ENCODE measurements at places on chromosomes 5 and 9.

DNA sequence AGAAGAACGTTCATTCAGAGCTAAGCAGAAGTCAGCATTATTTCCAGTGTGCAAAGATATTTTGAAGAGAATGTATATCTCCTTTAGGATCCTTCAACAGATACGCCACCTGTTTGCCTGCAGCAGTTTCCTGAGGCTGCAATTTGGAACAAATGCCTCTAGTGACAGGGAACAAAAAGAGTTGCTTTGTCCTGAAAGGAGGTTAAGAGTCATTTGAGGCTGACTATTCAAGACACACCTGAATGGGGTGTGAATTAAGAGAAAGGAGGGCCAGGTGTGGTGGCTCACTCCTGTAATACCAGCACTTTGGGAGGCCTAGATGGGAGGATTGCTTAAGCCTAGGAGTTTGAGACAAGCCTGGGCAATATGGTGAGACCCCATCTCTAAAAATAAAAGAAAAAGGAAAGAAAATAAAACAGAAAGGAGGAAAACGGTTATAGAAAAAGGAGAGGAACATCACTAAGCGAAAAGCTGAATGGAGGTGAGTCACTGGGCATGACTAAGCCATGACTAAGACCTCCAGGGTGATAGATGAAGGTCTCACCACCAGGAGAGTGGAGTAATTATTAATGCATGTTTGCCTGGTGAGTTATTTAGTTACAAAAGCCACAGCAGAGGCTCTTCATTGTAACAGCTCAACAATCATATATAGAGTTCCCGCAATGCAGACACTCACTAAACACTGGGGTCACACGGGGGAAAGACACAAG is 255.2 kb upstream of the TNC start:
- no peak for DNase-seq

DNA sequence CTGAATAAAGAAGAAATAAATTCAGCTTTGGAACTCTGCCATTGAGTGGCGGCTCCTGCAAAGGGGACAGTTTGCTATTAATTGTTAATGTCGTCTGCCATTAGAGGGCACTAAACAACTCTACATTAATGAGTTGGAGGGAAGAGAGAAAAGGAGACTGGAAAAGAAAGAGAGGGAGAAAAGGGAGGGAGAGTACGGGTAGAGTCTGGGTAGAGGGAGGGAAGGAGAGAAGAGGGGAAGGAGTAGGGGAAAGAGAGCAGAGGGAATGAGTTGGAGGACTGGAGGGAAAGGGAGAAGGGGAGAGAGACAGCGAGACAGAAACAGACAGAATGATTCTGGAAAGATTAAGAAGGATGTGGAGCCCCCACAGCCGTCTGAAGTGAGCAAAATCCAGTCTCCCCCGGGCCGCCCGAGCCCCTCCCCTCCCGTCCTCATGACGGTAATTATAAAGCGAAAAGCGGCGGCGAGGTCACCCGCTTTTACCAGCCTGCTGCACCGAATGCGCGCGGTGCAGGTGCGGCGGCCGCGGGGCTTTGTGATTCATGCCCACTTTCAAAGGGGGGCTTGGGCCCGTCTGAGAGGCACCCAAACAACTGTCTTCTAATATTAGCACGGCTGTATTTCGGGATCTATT is 1.9 kb upstream of the FST start:
- no peak for DNase-seq

DNA sequence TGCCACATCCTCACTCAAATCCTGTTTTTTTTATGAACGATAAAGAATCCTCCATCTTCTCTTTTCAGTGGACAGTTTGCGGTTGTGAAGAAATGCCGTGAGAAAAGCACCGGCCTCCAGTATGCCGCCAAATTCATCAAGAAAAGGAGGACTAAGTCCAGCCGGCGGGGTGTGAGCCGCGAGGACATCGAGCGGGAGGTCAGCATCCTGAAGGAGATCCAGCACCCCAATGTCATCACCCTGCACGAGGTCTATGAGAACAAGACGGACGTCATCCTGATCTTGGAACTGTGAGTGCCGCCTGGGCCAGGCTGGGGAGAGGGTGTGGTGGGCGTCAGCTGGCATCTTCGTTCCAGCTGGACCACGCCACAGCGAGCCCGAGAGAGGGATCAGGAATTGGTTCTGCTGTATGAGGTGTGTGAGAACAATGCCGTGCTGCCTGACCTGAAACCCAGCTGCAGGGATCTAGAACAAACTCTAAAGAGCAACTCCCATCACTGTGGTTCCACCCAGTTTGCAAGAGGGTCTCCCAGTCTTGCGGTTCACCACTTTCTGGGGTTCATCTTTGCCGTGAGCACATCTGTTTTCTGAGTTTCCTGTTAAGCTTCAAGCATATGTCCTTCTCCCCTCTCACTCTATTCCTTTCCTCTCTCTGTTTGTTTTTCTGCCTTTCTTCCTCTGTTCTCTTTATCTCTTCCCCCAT is 107.4 kb downstream of the DAPK1 start:
- DNase-seq = no peak

DNA sequence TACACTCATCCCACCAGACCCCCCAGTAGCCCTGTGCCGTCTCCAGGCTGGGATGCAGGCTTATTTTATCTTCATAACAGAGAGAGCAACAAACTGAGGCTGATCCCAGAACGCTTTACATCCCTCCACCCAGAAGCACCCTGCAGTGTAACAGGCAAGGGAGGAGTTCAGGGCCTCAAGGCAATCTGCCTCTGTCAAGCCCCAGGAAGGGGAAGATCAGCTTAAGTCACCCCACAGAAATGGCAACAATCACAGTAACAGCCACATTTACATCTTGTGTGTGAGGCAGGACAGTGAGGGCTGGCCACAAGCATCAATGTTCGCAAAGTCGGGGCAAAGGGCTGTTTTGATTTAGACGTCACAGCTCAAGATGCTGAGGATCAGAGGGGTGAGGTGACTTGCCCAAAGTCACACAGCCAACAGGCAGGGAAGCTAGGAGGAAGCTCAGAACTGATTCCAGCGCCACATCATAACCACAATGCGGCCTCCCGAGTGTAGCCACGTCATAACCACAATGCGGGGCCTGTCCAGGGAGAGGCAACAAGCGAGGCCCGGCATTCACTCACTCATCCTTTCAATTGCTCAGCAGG is 14.4 kb downstream of the STK10 start:
- peak; percentile 85 for DNase-seq

- DNase-seq = no peak
These were observed 124.6 kb upstream of the SARDH start for GRCh38 chr9:133862585-133863256.

GRCh38 chr5:96680759-96681470 is 18.7 kb downstream of the CAST start:
- no peak for DNase-seq

DNA sequence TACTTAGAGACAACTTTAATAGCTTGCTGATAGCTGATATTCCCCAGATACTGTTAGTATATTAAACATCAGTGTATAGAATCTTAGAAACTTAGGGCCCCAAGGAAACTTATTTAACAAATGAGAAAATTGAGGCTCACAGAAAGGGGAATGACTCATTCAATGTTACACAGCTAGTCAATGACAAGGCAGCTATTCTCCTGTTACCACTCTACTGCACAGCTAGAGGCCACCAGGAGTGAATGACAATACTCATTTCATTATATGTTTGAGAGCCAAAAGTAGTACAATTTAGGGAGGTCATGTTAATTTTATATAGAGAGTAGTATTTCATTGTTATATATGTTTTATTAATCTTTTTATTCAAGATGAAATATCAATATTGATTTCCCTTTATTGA is 33.2 kb upstream of the PCDHB1 start:
- no peak for DNase-seq

GRCh38 chr5:54728588-54728915 is 211.0 kb downstream of the SNX18 start:
- no peak for DNase-seq

DNA sequence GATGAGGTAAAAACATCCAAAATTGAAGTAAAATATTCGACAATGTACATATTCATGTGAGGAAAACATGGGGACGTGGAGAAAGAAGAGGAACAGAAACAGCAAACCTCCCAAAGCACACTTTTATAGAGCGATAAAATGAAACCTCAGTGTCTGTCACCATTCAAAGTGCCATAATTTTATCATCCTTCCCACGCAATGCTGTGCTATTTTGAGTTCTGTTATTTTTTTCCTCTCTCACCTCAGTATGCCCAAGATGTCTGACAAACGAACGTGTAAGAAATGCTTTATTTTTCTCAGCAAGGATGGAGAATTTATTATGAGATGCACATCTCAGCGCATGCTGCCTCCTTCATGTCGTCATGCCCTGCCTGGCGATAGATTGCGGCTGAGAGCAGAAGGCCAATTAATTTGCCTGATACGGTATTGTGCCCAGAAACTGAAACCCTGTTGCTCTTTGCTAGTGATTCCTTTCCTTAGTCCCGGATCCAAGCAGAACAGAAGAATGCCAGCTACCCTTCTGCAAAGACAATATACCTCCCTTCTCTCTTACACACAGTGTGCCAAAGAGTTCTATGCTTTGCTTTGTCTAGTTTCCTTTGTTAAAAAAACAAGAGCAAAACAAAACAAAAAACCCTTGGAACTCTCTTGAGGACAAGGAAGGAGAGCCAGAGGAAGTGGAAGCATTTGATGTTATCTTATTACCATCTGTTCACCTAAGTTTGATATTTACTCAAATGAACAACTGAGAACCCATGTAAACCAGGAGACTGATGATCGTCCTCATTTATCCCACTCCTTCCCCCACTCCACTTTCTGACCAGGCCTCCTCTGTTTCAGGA is 192.4 kb downstream of the SEMA6A start:
- DNase-seq = no peak

DNA sequence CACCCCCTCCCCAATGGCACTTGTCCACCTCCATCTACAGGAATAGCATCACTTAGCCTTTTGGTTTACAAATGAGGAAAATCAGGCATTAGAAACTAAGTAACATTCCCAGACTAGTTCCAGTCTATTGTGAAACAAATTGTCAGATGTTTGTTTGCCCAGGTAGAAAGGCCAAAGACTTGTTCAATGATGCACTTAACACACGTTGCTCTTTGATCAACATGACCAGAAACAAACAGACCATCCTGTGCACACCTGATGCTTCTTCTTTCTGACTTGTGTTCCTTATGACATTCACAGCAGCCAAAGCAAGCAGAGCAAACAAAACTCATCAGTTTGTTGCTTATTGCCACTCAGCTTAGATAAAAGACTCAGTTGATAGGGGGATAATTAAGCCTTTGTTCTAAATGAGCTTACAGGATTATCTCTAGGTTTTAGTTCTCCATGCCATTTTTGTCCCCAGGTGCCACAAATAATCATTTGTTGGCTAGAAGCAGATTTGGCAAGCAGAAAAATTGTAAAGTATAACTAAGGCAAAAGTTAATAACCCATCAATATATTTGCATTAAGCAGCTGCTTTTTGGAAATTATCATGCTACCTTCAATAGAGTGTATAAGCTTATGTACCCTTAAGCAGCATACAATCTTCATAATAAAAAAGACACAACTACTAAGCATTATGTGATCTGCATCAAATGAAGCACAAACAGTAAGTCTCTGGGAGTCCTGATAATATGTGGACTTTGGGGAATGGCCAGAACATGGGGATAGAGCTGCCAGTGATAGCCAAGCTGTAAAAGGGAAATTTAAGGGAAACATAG is 26.3 kb upstream of the FST start:
- DNase-seq = no peak

DNA sequence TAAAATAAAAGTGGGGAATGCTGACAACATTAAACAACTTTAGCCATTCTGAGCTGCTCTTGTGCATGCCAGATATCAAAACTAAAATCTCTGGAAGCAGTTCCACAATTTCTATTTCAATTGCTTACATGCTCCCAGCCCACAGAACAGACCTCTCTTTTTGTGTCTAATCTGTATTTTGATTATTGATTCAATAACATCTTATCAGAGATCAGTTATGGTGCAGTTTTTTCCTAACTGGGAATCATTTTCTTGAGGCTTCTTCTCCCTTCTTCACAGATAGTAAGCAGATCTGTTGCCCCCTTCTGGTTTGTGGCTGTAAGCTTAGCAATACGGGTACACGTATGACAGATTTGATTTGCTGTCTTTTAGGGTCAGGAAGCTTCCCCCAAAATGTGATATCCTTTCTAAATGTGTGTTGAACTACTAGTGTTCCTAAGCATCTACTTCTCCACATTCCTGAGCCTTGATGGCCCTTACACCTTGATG is 39.4 kb downstream of the MRPS27 start:
- peak; percentile 18 for DNase-seq

DNA sequence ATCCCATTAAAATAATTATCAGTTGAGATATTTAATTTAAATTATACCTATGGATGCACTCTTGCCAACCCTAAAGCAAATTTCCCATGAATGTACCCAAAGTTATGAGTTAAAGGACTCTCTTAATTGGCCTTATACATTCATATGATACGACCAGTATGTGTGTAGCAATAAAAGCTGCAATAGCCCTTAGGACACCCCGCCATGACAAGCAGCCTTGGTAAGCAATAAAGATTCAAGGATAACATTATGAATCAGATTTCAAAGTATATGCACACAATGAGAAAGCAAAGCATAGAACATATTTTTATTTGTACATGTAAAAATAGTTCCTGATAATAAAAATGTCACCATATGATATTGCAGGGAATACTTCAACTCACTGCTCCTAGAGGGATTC is 1699.3 kb upstream of the CDH9 start:
- DNase-seq = no peak

- no peak for DNase-seq
These were observed 249.0 kb downstream of the ARHGAP26 start for GRCh38 chr5:143019157-143019556.

DNA sequence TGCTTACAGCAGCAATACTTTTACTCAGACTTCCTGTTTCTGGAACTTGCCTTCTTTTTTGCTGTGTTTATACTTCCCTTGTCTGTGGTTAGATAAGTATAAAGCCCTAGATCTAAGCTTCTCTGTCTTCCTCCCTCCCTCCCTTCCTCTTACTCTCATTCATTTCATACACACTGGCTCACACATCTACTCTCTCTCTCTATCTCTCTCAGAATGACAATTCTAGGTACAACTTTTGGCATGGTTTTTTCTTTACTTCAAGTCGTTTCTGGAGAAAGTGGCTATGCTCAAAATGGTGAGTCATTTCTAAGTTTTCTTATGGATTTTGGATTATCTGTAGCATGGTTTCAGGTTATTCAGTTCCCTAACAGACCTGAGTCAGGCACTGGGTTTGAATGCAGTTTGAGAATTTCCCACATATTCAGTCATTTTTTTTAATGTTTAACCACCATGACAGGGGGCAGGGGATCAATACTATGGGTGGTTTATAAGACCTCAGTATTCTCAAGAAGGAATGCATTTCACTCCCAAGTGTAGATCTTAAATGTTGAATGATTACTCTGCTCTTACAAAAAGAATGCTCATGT is at the start of gene IL7R:
IL7R (plus strand) TSS at position 127 of the 587 bp plus-strand sequence; CDS start at position 214, 87 bp downstream.
- peak; percentile 44 for DNase-seq

DNA sequence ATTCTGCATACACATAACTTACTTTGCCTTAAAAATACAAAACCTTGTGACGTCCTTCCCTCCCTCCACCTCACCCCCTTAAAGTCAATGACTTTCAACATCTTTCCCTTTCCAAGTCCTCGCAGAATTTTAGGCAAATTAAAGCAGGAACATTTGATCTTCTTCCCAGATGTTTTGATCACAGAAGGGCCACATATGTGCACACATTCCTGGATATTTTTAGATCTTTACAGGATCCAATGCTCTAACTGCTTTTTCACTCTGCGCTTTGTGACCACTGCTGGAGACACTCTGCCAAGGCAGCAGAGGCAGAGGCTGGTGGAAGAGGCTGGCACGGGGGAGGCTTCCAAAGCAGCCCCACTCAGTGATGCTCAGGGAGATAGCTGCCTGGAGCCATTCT is 130.7 kb downstream of the SEC61B start:
- DNase-seq = no peak
